ENCODE measurements at places on chromosomes 6 and 20.

GRCh38 chr20:62339647-62340062 is 27.5 kb downstream of the LAMA5 start:
- DNase-seq, result no peak

GRCh38 chr6:80641591-80641990 is 535.1 kb downstream of the BCKDHB start:
- DNase-seq, result no peak

DNA sequence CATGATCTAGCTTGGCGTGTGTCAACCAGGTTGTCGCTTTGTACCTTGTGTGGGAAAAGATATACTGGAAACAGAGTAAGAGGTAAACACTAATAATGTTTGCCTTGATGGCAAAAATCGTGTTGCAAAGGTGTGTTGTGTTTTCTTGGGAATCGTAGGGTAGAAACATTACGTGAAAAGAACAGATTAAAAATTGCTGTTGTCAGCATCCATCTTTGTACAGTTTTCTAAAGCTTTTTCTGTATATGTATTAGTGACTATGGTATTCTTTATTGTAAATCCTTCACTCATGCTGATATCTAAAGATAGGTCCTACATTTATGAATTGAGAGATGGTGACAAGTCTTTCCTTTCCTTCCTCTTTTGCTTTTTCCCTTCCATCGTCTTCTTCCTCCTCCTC is 116.9 kb downstream of the RPS12 start:
- no peak for DNase-seq

- DNase-seq, result no peak
These were observed 540.7 kb downstream of the BMP2 start for GRCh38 chr20:7308163-7308562.

DNA sequence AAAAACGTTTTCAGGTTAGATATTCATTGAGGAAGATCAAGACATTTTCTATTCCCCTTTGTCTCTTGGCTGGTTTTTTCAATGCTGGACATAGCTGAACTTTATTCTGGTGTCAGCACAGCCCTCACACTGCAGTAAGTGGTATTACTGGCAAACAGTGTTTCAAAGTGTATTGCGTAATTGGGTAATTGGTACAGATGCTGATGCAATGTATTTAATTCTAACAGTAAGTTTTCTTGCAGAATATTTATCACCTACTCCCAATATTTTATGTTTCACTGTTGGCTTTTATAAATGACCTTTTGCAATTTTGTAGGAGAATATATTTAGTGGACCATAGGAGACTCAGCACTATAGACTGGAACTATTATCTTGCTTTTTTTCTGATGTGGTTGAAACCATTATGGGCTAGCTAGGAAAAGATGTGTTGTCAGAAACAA is 287.6 kb upstream of the SOX4 start:
- DNase-seq, result no peak

GRCh38 chr6:39195792-39196385 is 33.4 kb downstream of the KCNK5 start:
- no peak for DNase-seq

DNA sequence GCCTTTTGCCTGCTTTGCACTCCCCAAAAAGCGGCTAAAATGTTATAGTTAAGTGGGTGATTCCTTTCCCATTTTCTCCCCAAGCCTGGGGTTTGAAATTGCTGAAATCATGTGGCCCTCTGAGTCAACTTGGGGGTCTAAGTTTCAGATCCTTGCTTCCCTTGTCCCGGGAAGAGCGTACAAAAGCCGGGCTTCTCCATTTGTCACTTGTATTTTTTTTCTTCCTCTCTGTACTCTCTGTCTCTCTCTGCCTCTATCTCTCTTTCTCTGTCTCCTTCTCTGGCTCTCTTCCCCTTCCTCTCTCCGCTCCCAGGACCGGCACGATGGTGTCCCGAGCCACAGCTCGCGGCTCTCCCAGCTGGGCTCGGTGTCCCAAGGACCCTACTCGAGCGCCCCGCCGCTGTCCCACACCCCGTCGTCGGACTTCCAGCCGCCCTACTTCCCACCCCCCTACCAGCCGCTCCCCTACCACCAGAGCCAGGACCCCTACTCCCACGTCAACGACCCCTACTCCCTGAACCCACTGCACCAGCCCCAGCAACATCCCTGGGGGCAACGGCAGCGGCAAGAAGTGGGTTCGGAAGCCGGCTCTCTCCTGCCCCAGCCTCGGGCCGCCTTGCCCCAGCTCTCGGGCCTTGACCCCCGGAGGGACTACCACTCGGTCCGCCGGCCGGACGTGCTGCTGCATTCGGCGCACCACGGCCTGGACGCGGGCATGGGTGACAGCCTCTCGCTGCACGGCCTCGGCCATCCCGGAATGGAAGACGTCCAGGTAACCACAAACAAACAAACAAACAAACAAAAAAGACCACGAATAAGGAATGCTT is 4.6 kb downstream of the TFAP2B start:
- DNase-seq, result no peak

GRCh38 chr6:43268782-43269272 is 25.5 kb downstream of the TTBK1 start:
- DNase-seq, result no peak

DNA sequence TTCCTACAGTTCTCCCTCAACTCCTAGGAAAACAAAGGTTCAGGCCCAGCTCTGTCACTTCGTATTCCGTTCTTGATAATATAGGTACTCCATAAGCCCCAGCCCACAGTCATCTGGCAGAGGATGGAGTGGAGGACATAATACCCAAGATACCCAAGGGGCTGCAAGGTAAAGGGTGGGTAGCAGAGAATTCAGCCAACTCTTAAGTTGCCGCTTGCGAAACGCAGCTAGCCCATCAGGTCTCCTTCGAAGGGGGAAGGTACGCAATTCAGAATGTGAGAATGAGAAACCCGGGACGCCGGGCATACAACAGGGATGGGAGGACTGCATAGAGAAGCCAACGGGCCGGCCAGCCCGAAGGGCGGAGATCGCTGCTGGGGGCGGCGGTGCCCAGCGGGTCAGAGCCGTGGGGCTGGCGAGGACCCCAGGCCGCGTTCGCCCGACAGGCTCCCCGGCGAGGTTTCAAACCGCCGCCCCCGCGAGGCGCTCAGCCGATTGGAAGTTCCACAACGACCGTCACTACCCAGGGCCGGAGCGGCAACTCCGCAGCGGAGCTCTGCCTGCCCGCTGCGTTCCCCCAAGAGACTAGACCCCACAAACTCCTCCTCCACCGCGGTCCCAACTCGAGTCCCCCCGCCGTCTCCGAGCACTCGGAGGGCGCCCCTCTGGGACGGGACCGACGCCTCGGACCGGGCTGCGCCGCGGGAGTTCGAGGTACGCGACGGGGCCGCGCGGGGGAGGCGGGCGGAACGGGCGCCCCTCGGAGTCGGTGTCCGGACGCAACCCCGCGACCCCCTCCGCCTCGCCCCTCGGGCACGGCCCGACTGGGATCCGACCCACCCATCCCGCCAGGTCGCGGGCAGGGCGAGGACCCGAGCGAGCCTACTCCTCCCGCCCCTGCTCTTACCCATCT is 911 bp downstream of the CDK19 start:
- DNase-seq, result peak; percentile 35

DNA sequence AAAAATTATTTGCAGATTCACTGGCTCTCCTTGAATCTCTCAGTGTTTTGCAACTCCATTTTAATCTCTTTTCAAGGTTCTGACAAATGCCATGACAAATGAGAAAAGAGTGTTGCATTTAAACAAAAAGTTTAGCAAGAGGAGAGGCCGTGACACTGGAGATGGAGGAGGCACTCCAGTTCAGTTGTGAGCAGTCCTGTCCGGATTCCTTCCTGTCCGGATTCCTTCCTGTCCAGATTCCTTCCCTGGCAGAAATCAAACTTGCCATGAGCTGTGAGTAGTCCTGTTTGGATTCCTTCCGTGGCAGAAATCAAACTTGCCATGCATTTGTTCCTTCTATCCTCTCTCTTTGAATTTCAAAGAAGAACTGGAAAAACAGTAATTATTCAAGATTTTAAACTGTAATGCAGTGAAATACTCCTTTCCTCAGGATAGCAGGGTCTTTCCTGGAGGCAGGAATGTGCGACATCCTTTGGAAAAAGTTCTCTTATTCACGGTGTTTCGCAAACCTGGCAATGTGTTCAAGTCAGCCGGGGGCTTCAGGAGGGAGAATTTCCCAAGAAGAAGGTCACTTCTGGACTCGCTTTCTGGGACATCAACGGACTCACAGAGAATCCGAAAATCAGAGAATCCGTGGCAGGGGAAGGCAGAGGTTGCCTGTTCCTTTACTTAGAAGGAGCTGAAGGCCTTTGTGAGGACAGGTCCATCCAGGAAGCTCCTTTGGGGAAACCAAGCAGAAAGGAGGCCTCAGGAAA is 48.7 kb upstream of the DACT2 start:
- DNase-seq, result no peak

DNA sequence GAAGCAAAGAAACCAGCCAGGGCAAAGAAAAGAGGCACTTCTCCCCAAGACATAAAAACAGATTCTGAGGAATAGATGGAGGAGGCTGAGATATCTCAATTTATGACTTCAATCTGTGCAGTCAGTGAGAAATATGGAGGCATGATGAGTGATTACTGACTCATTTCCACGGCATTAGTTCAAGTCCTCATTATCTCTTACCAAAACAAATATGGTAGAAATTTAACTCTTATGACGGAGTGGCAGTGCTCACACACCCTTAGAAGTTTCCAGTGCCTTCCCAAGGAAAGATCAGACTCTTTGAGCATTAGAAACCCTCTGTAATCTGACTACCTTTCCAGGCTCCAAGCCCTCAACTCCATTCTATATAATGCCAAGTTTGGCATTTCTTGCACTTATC is 364.1 kb downstream of the ARHGAP18 start:
- no peak for DNase-seq

- DNase-seq, result no peak
These were observed 328.4 kb upstream of the KHDRBS2 start for GRCh38 chr6:62614442-62614841.

- no peak for DNase-seq
These were observed 14.3 kb downstream of the TTPAL start for GRCh38 chr20:44489931-44490330.

- no peak for DNase-seq
These were observed 18.2 kb upstream of the SRC start for GRCh38 chr20:37327748-37328147.

GRCh38 chr6:31969712-31970603 is 2.0 kb downstream of the DXO start:
- DNase-seq, result no peak

DNA sequence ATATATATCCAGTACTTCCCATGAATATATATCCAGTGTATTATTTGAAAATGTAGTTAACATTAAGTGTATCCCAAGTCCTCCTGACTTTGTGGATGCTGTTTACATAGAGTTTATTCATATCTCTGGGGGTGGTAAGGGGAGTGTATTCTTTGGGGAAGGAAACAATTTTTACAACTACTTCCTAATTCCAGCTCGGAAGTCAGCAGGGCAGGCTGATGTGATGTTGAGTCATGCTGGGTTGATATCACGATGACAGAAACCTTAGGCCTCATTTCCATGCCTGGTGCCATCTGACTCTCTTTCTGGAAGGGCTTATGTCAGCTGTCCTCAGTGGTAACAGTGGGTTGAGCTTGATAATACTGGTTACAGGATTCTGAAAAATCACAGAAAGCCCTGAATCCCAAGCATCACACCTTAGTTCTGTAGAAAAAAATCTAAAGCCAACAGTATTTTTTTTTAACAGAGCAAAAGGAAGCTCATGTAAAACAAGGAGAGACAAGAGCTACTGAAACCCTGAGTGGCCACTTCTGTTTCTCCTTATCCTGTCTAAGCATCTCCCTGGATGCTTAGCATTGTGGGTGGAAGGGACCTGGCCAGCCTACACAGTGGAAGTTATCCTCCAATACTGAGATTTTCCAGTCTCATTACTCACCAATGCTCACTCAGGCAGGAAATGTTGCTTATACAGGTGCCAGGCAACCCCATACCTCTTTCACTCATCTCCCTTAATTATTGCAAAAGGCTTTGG is 75.2 kb upstream of the IYD start:
- no peak for DNase-seq

DNA sequence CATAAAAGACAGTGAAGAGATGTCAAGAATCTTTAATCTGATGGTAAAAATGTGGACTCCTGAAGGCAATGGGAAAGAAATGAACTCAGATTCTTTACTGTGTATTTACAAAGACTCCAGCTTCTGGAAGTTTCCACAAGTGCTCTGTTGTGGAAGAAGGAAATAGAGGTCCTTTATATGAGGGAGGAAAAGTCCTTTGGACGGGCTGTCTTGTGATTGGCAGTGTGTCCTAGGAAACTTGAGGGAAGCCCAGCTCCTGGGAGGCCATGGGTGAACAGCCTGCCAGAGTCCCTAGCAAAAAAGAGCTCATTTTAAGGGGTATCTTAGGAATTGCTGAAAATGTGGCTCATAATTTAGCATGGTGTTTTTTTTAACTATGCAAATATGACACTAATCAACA is 92.0 kb downstream of the RNASET2 start:
- no peak for DNase-seq

- DNase-seq, result no peak
These were observed 14.7 kb downstream of the PI16 start for GRCh38 chr6:36969240-36969691.

GRCh38 chr6:31622684-31623091 is 2.2 kb downstream of the PRRC2A start:
- DNase-seq, result no peak

DNA sequence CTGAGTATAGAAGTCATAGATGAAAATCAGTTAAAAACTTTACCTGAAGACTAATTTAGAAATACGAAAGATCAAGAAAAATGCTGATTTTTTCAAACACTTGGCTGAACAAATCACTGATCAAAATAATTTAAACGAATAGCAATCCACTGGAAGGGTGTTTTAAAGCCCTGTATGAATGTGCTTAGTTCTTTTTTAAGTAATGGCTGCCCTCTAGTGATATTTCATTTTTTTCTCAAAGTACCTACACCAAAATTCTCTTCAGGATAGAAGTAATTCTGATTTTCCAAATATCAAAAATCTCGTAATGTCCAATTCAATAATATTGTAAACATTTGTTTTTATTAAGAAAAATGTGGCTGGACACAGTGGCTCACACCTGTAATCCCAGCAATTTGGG is 32.5 kb downstream of the AKAP7 start:
- DNase-seq, result no peak

DNA sequence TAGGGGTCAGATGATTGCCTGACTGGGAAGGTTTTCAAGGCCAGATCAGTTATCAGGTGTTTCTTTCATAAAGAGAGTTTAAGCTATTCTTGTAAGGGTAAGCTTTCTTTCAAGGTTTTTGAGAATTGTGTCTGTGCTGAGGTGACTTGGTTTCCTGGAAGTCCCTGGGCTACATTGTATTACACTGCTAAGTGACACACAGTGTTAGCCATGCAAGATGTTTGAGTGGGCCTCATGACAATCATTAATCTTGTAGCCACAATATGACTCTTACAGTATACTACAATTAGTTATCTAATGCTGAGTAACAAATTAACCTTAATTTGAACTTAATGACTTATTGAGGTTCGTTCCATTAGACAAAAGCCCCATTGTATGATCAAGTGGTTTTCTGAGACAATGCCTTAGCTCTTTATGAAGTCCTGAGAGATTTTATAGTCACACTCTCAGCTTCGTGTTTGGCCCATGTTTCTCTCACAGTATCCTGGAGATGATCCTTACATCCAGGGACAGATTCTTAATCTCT is 186.7 kb downstream of the RPS12 start:
- no peak for DNase-seq
